Esophagus squamous epithelium (tissue), 5 donors: ENCODE measurements at places on chromosomes 1 and 21.

GRCh38 chr1:22509815-22510214 lies 53.5 kb upstream of the EPHA8 start:
- no peak overlapping the region for H3K27ac ChIP-seq
- peaks cover 9% of the 10 kb centered on the region for H3K36me3 ChIP-seq
- DNase-seq: no peak
- H3K4me1 ChIP-seq: no peaks in the 10 kb centered on the region
- H3K4me3 ChIP-seq: no peak overlapping the region

DNA sequence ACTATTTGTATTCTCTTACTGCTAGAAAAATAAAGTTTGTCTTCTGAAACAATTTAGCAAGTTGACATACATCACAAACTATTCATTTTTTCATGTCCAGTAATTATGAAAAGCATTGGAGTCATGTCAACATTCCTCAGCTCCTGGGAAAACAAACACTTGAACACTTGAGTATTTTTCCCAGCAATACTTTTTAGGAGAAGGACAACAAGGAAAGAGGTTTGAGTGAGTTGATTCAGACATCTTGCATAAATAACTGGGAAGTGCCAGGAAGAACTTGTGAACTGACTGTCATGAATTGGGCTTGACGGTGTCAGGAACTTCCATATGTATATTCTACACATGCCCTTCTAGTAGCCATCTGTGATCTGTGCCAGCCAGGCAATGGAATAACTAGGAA lies 195.6 kb downstream of the HMCN1 start:
- no peaks in the 10 kb centered on the region for H3K36me3 ChIP-seq
- DNase-seq: no peak
- H3K4me3 ChIP-seq: no peak overlapping the region
- H3K4me1 ChIP-seq: no peaks in the 10 kb centered on the region
- H3K27me3 ChIP-seq: no peaks in the 10 kb centered on the region

- no peaks in the 10 kb centered on the region for H3K27me3 ChIP-seq
- no peaks in the 10 kb centered on the region for H3K36me3 ChIP-seq
- H3K4me3 ChIP-seq: no peak overlapping the region
- no peaks in the 10 kb centered on the region for H3K4me1 ChIP-seq
Measured at GRCh38 chr1:217569021-217569420, 61.9 kb downstream of the GPATCH2 start.

- DNase-seq: no peak
- peaks cover 80% of the 10 kb centered on the region for H3K4me1 ChIP-seq
- H3K36me3 ChIP-seq: no peaks in the 10 kb centered on the region
Measured at GRCh38 chr21:41653954-41654491, 112.8 kb downstream of the RIPK4 start.
